ENCODE measurements at places on chromosomes 7 and 10.

GRCh38 chr10:96505150-96506136, 8.3 kb downstream of the TLL2 start:
- no peak for DNase-seq

GRCh38 chr7:141697211-141697871, 4.6 kb downstream of the DENND11 start:
- DNase-seq, result no peak

GRCh38 chr7:34879871-34880270, 157.4 kb downstream of the DPY19L1 start:
- no peak for DNase-seq

DNA sequence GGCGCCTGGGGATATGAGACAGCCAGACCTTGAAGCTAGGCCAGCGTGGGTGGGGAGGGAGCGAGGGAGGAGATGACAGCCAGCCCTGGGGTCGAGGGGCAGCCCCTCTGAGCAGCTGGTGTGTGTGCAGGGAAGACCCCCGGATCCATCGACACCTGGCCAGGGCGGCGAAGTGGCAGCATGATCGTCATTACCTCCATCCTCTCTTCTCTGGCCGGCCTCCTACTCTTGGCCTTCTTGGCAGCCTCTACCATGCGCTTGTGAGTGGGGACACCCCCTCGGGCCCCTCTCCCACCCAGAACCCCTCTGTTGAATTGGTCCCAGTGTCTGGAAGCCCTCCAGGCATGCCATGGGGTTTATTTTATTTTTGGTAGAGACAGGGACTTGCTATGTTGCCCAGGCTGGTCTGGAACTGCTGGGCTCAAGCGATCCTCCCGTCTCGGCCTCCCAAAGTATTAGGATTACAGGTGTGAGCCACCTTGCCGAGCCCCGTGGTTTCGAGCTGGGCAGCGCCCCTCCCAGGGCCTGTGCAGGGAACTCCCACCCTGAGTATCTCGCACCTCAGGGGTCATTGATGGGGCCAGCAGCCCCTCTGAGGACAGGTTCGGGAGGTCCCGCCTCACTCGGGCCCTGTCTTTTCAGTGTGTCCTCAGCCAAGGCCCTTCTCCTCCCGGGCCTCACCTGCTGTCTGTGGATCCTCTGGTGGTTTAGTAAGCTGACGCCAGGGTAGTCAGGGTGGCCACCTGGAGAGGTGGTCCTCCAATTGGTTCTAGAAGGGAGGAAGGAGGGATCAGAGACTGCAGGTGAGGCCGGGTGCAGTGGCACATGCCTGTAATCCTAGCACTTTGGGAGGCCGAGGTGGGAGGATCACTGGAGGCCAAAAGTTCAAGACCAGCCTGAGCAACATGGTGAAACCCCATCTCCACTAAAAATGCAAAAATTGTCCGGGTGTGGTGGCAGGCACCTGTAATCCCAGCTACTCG, 3.8 kb downstream of the UPK3B start:
- DNase-seq, result no peak

GRCh38 chr10:125300937-125301336, 140.6 kb upstream of the CTBP2 start:
- DNase-seq, result no peak

DNA sequence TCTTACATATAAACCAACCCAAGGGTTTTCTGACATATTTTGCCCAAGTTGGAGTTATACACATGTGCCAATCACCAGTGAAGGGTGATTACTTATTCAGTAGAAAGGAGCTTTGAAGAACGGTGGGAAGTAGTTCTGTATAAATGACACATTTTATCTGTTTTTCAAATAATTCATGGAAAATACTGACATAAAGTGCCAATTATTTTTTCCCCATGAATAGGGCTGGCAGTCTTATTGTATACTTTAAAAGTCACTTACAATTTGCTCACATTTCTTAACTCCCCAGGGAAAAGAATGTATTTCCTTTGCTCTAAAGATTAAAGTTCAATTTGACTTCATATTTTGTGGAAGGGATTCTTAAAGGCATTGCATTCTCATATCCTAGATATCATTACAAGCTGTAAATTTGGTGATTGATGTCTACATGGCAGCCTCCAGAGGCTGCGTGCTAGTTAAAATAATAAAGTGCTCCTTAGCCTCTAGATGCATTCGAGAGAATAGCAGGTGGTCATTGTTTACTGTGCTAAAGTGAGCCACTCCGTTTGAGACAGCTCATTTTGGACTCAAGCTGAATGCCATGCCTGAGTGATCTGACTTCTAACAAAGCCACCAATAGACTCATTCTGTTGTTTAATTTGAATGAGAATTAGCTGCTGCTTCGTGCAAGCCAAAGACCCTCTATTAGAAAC, 148.8 kb upstream of the NRP1 start:
- no peak for DNase-seq

DNA sequence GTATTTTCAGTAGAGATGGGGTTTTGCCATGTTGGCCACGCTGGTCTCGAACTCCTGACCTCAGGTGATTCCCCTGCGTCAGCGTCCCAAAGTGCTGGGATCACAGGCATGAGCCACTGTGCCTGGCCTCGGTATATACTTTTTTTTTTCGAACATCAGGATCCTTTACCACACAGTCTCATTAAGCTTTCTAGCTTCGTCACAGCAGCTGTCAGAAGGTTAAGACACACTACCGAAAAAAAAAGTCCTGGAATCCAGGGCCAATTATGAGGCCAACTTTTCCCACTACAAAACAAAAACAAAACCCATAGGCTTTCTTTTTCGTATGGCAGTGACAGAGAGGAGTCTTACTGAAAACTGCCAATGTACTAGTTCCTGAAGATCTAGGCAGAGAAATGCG, 30.7 kb downstream of the ZC3HC1 start:
- no peak for DNase-seq

DNA sequence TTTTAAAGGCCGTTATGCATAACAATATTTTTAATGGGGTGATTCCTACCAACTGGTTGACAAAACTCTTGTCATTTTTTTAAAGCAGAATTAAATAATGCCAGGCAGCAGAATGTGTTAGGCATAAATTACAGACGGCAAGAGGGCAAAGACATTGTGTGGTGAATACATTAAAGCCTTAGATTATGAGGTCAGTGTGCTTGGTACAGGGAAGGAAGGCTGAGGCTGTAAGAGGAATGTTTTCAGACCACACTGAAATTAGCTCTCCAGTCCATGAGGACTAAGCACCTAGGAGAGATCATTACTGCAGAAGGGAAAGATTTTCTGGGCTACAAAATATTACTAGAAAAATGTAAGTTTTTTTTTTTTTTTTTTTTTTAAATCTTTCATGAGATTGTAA, 312.8 kb upstream of the PRKCQ start:
- DNase-seq, result no peak

- DNase-seq, result no peak
These were observed 575.6 kb downstream of the KIF20B start for GRCh38 chr10:90276894-90277475.
